Left hindlimb (tissue), 1 donor: ENCODE measurements at places on chromosomes 16 and 17.
A peak's percentile ranks its signal among the peaks of the same experiment; 100 is the strongest.

GRCh38 chr16:87412371-87412995 lies 20.3 kb downstream of the MAP1LC3B start:
- no peak for DNase-seq

DNA sequence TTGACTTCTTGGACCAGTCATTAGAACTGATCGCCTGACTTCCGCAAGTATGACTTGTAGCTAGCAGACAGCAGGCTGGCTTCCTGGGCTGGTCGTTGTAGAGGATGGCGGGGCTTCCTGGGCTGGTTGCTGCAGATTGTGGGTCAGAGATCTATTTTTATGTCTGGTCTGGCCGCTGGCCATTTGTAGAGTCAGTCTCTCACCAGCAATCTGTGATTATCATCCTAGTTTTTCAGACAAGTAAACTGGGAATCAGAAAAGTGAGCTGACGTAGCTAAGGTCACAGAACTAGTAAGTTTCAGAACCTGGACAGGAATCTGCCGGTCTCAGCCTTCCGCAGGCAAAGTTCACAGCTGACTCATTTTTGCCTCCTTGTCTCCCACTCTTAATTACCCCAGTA lies 19.1 kb downstream of the GPR142 start:
- peak; percentile 76 for DNase-seq

- peak; percentile 73 for DNase-seq
Measured at GRCh38 chr17:4900231-4901107, 1.1 kb downstream of the C17orf107 start.

- no peak for DNase-seq
Measured at GRCh38 chr17:13078591-13079385, 61.0 kb upstream of the ELAC2 start.

DNA sequence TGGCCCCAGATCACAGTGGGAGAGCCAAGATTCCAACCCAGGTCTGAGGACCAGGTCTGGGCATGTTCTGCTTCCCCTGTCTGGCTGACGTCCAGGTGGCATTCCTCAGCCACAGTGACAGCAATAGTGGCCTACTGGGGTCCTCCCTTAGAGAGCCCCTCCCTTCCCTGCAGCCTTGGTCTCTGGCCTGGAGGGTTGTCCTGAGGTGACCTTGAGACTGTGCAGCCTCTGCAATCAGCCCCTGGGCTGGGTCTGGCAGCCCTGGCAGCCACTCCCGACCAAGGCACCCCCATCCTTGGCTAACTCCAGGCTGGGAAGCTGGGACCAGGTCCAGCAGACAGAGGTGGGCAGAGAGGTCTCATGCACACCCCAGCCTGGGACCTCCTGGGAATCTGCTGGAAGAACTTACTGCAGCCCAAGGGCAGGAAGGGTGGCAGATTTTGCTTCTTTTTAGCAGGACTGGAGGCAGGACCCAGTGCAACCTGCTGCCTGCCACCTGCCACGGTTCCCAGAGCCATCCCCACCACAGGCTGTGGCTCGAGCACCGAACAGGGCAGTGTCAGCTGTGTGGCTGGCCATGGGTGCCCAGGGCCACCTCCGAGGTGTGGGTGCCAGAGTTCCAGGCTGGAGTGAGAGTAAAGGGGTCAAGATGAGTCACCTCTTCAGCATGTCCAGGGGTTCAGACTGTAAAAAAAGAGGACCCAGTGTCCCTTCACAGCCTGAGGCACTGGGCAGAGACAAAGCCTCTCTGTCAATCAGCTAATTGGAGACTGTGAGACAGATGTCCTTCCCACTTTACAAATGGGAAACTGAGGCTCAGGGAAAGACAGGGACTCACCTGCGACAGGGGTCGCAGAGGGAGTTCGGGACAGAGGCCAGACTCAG lies 12.6 kb downstream of the GRB7 start:
- DNase-seq, result no peak

DNA sequence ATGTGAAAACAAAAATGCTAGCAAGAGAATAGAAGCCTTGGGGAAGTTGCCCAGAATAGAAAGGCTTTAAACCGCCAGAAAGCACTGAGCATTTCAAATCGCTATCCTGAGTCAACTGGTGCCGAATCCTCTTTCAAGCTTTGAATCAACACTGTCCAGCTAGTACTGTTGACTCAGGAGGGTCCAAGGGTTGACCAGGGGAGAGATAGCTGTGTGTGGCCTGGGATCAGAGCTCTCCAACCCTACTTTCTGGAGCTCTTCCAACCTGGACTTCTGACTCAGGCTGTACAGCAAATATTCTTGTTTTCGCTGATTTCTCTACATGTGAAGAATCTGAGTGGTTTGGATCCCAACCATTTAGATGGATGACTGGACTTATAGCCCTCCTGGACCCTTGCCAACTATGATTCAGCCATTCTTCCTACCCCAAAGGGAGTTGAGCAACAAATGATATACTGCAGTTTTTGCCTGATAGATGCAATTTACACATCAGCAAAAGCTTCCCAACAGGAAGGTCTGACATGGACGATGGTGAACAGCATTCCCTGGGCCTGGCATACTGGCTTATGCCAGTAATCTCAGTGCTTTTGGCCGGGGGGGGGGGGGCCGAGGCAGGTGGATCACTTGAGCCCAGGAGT lies 154.0 kb upstream of the SDK2 start:
- DNase-seq, result no peak

GRCh38 chr16:85615852-85616606 lies 2.9 kb downstream of the GSE1 start:
- peak; percentile 83 for DNase-seq

DNA sequence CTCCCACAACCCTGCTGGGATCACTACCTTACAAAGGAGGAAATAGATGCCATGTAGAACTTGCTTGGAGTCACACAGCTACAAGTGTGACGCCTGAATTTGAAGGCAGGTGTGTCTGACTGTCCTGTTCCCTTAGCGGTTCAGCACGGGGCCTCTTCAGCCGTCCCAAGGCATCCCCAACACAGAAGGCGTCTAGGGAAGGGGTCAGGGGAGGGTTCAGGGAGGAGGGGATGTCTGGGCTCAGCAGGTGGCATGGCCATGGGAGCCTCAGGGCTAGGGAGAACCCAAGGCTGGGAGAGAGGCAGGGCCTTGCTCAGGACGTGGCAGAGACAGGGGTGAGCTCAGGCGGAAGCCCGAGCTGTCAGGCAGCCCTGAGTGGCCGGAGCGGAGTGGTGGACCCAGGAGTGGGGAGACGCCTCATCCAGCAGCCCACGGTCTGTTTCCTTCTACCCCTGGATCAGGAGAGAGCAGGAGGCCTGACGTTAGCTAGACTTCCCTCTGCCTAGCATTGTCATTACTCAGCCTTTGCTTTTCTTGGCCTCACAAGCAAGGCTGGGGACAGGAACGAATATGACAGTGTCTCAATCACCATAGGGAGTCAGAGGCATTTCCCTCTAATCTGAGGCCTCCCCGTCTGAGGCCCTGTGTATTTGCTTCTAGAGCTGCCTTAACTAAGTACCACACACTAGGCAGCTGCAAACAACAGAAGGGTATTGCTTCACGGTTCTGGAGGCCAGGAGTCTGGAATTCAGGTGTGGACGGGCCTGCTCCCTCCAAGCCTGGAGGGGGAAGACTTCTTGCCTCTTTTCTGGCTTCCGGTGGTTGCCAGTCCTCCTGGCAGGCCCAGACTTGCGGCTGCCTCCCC lies 31.3 kb upstream of the ANKRD40CL start:
- no peak for DNase-seq

- DNase-seq, result no peak
Measured at GRCh38 chr17:73031472-73031871, 61.0 kb downstream of the SLC39A11 start.

DNA sequence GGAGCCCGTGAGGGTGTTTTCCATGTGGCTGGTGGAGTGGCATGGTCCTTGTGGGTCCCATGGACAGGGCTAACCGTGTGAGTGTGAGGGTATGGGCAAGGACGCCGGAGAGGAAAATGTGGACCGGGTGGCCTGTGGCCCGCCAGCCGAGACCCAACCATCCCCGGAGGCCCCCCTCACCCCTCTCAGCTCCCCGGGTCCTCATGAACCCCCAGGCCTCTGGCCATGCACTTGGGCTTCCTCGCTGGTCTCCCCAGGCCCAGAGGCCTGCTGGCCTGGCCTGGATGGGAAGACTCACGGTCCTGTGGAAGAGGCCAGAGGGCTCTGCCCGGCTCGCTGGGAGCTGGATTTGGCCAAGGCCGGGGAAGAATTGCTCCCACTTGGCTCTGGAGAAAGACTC lies 13.1 kb downstream of the RAP1GAP2 start:
- no peak for DNase-seq

DNA sequence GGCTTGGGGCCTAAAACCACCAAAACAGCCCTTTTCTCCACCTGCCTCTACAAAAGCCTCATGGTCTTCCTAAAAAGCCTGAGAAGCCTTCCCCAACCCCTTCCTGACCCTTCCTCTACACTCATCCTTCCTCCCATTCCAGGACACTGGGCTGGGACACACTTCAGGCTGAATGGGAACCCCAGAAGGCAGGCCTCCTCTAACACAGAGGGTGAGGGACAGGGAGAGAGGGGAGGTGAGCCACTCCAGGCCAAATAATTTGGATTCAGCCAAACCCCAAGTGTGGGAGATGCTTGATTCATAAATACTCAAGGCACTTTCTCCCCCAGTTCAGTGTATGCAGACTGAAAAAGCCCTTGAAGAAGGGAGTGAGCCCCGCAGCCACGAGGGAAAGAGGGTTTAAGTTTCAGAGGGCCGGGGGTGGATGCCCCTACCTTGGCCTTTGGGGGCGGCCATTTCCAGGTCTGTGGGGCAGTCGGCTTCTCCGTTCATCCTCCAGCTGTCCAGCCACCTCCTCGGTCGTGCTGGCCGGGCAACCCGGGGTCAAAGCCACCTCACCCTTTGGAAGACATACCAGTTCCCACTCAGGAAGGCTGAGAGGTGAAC lies 1.6 kb downstream of the UBTF start:
- peak; percentile 23 for DNase-seq

DNA sequence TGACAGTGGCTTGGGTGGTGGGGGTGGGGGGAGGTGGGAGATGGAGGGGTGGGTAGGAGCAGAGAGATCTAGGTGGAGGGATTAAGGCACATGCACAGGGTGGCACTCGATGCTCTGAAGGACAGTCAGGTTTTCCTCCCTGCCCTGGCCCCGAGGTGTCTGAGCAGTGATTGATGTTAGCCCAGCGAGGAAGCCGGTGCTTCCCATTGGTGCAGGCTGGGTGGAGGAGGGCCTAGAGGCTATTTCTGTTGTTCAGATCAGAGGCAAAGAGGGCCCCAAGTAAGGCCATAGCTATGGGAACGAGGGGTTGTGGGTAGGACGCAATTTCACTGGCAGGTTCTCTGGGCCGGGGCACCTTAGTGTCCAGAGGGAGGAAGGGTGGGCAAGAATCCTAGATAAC lies 23.1 kb downstream of the CACNA1G start:
- DNase-seq, result no peak

DNA sequence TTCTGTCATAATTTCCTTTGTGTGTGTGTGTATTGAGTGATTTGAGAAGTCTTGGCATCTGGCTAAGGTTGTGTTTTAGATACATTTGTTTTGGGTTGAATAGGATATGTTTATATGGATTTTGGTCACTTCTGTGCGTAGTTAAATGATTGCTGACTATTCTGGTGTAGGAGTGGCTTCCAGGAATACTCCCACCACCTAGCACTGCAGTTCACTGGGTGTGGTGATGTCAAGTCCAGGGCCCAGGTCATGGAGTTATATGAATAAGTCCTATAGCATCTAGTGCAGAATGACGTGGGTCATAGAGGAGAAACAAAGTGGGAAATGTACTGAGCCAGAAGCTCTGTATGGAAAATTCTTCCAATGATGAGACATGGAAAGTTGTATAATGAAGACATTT lies 465.4 kb upstream of the CCL2 start:
- no peak for DNase-seq

GRCh38 chr17:81116704-81117103 lies 48.6 kb upstream of the PVALEF start:
- no peak for DNase-seq

- DNase-seq, result no peak
Measured at GRCh38 chr17:15381707-15382106, 40.3 kb upstream of the TEKT3 start.

DNA sequence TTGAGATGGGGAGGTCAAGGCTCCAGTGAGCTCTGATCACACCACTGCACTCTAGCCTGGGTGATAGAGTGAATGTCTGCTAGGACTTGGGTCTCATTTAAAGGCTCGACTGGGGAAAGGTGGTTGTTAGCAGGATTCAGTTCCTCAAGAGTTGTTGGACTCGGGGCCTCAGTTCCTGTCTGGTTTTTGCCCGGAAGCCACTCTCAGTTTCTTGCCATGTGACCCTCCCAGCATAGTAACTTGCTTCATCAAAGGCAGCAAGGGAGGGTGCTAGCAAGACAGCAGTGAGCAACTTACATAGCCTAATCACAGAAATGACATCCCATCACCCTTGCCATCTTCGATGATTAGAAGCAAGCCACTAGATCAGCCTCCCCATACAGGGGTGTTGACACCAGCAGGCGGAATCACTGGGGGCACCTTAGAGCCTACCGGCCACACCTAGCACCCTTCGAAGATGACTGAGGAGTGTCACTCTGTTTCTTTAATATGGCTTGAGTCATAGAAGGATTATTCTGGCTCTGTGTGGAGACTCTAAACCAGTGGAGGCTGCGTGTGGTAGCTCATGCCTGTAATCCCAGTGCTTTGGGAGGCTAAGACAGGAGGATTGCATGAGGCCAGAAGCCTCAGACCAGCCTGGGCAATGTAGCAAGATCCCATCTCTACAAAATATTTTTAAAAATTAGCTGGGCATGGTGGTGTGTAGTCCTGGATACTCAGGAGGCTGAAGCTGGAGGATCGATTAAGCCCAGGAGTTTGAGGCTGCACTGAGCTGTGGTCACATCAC lies 13.2 kb upstream of the SCNN1B start:
- DNase-seq, result no peak

DNA sequence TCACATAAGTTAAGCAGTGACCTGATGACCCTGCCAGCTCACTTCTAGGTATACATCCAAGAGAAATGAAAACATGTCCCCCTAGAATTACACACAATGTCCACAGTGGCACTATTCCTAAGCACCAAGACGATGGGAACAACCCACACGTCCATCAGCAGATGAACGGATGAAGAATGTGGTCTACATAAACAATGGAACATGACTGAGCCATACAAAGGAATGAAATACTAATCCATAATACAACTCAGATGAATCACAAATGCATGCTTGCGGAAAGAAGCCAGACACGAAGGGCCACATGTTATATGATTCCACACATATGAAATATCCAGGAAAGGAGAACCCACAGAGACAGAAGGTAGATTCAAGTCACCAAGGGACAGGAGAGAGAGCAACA lies 17.4 kb downstream of the USP22 start:
- DNase-seq, result no peak

GRCh38 chr16:66948134-66948836 lies 12.8 kb upstream of the CES3 start:
- no peak for DNase-seq

GRCh38 chr16:66182592-66182991 lies 183.9 kb upstream of the CDH5 start:
- no peak for DNase-seq
